ENCODE measurements at places on chromosomes 3 and 15.

DNA sequence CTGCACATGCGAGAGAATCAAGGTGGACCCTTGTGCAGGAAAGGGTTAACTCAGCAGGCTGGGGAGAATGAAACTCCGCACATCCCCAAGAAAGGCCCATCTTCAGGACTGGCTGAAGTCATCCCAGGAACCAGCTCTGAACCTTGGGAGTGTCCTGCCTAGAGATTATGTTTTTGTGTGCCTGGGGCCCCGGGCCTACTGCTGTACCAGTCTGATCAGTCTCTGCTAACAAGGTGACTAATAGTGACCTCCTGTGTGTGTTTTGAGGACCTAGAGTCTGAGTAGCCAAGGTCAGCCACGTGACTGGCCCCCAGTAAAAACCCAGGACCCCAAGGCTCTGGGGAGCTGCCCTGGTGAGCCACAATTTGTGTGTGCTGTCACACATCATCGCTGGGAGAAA lies 58.2 kb downstream of the CYFIP1 start:
- no peak for DNase-seq

DNA sequence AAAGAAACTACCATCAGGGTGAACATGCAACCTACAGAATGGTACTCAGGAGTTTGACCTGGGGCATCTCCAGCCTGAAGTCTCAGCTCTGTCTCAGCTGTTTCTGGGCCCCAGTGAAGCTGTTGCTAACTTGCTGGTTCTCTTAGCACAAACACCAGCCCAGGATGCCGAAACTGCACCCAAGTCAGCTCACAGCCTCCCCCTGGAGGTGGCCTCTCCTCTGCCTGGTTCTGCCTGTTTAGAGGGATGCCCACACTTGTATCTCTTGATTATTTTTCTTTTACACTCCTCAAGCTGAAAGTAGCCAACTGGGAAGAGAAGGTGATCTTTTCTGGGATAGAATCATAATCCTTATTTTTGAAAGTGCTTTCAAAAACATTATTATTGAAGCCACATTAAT lies 289.0 kb upstream of the RASGRP1 start:
- no peak for DNase-seq

- DNase-seq = no peak
Measured at GRCh38 chr15:58593870-58594269, 155.6 kb downstream of the ADAM10 start.

DNA sequence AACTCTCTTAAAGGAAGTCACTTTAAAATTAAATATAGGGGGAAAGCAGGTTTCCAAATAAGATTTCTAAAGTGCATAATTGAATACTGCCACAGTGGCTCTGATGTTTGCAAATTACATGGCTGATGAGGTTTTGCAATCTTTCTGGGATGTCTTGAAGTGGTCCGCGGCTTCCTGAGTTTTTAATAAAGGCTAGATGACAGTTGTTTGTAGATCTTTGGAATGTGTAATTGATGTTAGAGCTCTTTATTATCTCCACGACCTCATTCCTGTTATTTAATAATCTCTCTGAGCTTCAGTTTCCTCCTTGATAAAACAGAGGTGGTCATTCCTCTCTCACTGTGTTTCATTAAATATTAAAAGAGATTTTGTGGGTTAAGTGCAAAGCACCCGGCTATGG lies 27.0 kb upstream of the CEMIP start:
- DNase-seq = no peak

DNA sequence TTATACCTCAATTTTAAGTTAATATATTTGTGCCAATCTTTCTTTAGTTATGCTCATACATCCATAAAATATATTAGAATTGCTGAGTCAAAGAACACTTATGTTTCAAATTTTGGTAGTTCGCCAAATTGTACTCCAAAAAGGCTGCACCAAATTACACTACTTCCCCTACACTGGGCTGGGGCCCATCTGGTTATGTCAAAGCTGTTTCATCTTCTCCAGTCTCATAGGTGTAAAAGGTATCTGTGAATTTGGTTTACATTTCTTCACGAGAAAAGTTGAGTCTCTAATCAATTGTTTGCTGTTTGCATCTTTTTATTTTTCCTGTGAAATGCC lies 706 bp downstream of the FSIP1 start:
- DNase-seq = peak; percentile 23

DNA sequence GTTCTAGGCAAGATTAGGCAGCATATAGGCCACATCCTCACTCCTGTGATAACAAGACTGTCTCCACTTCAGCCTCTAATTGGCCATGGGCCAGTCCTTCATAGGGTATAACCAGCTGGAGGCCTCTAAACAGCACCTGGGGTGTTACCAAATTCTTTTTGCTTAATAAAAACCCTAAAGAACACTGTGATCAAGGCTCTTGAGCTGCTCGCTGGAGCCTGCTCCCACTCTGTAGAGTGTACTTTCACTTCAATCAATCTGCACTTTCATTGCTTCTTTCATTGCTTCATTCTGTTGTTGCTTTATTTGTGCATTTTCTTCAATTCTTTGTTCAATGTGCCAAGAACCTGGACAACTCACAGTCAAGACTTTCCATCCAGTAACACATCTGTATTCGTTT lies 36.2 kb upstream of the TOPBP1 start:
- DNase-seq = no peak

- no peak for DNase-seq
Measured at GRCh38 chr3:119601154-119601553, 3.5 kb downstream of the PLA1A start.

DNA sequence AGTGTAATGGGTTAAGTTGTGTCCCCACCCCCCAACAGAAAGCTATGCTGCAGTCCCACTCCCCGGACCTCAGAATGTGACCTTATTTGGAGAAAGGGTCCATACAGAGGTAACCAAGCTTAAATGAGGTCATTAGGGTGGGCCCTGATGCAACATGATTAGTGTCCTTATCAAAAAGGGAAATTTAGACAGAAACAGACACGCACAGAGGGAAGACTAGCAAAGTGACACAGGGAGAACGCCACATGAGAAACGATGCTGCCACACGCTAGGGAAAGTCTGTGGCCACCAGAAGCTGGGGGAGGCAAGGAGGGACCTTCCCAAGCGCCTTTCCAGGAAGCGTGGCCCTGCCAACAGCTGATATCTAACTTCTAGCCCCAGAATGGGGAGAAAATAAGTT lies 65.4 kb downstream of the RPN1 start:
- no peak for DNase-seq

GRCh38 chr15:74571191-74571590 lies 30.2 kb downstream of the ARID3B start:
- no peak for DNase-seq

GRCh38 chr3:171511450-171511849 lies 51.2 kb upstream of the TNIK start:
- DNase-seq = no peak

GRCh38 chr3:70049761-70050160 lies 50.2 kb downstream of the SAMMSON start:
- no peak for DNase-seq

GRCh38 chr15:36499412-36500389 lies 79.7 kb upstream of the CDIN1 start:
- DNase-seq = no peak

DNA sequence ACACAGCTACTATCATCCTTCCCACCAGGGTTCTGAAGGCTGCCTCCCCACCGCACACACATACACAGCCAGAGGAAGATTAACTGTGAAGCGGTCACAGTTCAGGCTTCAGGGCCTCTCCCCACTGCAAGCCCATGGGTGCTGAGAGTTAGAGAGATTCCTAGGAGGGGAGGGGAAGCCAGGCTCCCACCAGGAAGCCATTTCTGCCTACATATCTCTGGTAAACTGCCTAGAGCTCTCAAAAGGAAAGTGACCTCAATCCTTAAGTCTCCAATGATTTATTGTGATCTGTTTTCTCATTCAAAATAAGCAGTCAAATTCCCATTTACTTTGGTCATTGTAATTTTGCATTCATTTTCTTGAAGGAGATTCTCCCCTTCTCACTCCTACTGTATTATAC lies 141.0 kb upstream of the BNIP2 start:
- no peak for DNase-seq

DNA sequence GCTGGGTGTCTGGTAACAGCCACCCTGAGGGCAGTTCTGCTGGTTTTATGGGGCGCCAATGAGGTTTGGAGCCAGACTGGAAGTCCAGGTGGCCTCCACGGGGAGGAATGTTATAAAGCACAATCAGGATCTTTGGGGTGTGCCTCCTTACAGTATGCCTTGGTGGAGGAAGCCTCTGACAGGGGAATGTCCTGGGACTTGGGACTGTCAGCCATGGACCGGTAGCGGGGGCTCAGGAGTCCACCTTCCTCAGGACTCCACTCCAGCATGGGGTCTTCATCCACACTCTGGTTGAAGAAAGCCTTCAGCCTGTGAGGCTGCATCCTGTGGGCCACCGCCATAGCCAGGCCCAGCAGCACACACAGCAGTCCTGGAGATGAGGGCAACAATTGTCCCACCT lies 4.9 kb downstream of the DUOXA2 start:
- DNase-seq = no peak

DNA sequence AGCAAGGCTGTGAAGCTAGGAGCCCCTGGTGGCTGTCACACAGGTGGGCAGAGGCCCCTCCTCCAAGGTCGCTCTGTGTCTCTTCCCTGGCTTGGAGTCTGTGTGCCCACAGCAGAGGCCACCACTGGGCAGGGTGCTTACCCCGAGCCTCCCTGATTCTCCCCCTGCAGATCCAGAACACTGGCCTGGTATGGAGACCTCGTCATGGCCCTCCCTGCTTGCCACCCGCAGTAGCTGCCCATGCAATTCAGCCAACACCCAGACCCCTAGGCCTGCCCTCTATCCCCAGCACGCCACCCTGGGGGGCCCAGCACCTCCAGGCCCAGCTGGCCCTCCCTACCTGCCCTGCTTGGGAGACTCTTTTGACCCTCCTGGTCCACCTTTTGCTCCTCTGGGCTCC lies 5.5 kb upstream of the RHO start:
- no peak for DNase-seq

- DNase-seq = no peak
Measured at GRCh38 chr3:190258634-190259033, 63.6 kb downstream of the CLDN1 start.

- DNase-seq = no peak
Measured at GRCh38 chr15:49372366-49372765, 50.7 kb upstream of the FGF7 start.

DNA sequence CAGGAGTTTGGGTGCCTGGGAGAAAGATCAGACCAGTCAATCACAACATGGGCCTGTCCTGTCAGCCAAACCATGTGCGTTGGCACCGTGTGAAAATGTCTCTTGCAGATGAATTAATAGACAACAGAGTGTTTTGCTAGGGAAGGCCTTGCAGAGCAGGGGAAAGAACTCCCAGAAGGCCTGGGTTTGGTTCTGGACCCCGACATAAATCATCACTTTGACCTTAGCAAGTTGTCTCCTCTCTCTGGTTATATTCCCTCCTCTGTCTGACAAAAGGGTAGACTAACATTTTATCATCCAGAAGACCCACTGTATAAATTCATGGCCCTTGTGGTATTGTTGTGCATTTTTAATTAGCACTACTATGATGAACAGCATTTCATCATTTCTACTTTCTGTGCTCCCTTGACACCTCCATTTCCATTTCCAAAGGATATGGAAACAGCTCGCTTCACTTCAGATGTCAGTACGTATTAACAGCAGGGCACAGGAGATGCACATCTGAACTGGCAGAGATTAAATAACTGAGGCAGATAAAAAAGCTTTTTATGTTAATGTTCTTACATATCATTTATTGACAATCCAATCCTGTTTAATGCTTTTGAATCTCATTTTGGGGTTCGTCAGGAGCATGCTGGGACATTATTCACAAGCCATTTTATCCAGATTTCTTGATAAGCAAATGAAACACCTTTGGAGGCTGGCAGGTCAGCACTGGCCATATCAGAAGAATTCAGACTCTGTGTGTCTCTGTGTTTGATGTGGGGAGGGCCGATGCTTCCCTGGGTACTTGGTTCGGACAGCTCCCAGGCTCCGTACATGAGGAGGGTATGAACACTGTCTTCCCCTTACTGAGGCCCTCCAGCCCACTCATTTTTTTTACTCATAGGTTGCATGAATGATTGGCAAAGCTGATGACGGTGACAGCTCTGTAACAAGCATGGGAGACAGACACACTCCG lies 28.2 kb upstream of the IL12A start:
- DNase-seq = no peak

GRCh38 chr15:51335538-51336410 lies 2.6 kb downstream of the CYP19A1 start:
- no peak for DNase-seq

GRCh38 chr3:33124638-33125037 lies 10.8 kb downstream of the CRTAP start:
- no peak for DNase-seq

DNA sequence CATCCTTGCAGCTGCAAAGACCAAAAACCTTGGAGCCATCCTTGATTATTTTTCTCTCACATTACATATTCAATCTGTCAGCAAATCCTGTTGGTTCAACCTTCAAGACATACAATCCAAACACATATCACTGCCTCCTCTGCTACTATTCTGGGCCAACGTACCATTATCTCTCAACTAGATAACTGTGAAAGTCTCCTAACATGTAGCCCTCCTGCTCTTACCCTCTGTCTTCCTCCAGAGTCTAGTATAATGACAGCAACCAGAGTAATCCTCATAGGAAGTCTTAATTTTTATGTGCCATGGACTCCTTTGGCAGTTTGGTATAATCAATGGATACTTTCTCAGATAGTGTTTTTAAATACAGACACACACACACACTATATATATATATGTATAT lies 27.6 kb downstream of the KPNA4 start:
- no peak for DNase-seq

DNA sequence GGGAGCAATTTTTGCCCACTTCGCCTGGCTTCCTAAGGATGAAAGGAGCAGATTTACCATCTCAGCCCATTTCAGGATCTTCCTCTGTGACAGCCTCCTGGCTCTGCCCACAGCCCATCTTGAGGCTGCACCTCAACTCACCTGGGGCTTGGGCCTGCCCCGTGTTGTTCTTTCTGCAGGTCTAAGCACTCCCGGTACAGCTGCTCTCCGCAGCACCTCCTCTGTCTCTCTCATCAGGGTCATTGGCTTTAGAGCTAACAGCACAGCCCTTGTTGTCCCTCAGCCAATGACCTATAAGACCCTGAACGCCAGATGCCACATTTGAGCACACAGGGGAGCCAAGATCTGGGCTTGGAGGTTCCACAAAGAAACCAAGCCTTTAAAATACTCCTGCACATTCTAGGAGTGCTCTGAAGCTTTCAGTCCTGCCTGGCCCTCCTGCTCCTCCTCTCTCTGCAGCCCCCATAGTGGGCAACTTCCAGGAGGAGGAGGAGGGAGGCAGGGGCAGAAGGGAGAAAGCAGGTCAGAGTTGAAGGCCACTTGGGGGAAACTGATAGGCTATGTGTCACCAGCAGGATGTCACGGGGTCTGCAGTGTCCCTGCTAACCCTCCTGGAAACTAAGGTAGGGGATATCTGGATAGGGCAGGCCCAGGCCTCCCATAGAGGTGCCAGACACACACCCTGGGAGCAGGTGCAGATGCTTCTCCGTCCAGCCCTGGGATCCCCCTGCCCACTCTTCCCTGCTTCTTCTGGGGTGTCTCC lies 115.6 kb downstream of the ETFA start:
- no peak for DNase-seq

Measured in hindlimb muscle (tissue), 1 donor.